ENCODE measurements at places on chromosomes 16 and 17.
A peak's percentile ranks its signal among the peaks of the same experiment; 100 is the strongest.

GRCh38 chr17:6700948-6701307 is 12.2 kb downstream of the SLC13A5 start:
- no peak for DNase-seq

DNA sequence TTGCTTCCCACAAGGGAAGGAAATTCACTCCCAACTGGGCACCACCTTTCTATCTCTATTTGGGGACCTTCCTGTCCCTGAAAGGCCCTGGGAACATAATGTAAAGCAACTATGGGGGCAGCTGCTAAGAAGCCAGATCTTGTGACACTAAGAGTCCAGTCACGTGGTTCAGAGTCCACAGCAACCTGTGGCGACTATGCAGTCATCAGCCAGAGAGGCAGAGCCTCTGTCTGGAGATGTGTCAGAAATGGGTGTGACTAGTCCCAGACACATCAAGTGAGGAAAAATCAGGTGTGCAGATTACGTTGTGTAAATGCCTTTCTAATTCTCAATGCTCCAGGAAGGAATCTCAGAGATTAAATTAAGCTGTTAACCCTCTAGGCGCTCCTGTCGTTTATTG is 26.6 kb upstream of the SKAP1 start:
- DNase-seq = no peak

- no peak for DNase-seq
These were observed 6.9 kb downstream of the DEXI start for GRCh38 chr16:10935226-10935915.

DNA sequence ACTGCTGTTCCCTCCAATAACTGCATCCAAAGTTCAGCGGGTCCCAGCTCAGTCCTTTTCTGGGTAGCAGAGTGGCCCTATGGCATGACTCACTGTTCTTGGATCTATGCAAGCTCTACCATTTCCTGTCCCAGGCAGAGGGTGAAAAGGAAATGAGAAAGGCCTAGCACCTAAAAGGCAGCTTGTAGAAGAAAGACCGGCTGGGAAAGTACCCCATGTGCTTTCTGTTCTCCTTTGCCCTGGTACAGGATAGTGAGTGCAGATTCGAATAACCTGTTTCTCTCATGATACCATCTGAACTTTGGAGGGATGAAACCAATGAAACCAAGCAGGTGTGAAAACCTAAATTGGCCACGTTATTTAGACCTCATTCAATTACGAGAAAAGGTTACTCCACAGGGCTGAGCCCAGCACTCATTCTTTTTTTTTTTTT is 12.7 kb upstream of the HASPIN start:
- DNase-seq = peak; percentile 43

DNA sequence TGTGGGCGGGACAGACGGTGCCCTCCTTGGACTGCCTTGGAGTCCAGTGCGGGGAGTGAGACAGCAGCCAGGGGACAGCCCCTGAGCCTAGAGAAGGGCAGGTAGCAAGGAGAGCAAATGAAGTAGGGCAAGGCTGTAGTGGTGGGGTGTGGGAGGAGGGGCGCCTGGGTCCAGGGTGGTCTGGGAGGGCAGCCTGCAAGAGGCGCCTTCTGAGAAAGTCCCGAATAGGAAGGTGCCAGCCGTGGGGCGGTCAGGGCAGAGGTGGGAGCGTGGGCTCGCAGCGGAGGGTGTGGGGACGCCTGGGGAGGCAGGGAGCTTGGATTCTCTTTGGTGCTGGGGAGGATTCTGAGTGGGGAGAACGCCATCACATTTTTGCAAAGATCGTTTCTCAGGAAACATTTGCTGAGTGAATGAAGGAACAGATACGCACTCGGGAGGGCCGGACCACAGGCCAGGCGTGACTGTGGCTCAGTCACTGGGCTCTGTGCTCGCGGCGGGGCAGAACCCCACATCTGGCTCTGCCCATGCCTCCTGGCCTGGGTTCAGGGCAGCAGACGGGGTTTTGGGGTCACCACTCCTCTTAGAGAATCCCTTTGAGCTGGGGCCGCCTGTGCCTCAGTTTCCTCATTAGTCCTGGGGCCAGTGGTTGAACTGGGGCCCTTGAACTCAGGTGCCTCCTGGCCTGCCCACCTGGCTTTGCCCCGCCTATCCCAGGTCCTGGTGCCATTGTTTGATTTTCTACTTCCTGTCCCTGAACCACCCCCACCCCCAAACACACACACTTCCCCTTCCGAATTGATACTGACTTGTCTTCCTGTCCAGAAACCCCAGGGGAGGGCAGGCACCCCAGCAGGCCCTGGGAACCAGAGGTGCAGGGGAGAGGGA is 4.2 kb downstream of the SNN start:
- no peak for DNase-seq

GRCh38 chr17:82195675-82196672 is 16.7 kb downstream of the CCDC57 start:
- DNase-seq = no peak

- no peak for DNase-seq
These were observed 30.5 kb downstream of the SNTB2 start for GRCh38 chr16:69217433-69217832.

DNA sequence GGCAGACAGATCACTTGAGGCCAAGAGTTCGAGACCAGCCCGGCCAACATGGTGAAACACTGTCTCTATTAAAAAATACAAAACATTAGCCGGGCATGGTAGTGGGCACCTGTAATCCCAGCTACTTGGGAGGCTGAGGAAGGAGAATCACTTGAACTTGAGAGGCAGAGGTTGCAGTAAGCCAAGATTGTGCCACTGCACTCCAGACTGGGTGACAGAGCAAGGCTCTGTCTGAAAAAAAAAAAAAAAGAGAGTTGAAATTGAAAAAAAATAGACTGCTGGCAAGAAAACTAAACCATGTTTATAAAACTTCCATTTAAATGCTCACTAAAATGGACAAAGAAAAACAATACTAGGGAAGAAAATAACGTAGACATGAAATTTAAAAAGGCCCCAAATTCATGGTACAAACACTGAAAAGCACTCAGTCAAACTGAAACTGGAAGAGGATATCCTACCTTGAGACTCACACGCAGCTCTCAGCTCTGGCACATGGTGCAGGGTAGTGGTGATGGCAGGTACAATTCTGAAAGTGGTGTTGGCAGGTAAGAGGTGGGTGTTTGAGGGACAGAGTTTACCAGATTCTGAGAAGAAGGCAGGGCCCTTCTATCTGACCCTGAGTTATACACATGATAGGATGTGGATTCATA is 19.3 kb downstream of the CNTROB start:
- peak; percentile 46 for DNase-seq

DNA sequence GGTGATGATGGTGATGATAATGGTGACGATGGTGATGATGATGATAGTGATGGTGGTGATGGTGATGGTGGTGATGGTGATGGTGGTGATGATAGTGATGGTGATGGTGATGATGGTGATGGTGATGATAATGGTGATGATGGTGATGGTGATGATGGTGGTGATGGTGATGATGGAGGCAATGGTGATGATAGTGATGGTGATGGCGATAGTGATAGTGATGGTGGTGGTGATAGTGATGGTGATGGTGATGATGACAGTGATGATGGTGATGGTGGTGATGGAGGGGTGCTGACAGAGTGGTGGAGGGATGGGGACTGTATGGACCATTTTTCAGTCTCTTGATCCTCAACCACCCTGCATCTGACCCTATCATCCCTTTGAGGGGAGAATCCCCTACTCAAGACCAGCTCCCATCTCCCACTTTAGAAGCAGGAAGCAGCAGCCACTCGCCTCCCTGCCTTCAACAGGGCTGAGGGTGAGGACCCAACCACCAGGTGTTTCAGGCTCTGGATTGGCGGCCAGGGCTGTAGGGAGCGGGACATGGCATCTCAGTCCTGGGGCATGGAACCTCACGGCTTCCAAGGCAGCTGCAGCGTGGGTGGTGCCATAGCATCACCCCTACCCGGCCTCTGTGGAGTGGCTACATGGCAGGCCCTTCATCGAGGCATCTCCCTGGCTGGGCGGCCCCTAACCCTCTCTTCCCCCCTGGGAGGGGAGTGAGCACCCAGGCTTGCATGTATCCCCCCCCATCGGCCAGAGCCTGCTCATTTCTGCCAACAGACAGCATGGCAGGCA is 4.5 kb downstream of the FSCN2 start:
- DNase-seq = no peak

GRCh38 chr16:57253466-57253865 is 8.4 kb downstream of the ARL2BP start:
- no peak for DNase-seq

DNA sequence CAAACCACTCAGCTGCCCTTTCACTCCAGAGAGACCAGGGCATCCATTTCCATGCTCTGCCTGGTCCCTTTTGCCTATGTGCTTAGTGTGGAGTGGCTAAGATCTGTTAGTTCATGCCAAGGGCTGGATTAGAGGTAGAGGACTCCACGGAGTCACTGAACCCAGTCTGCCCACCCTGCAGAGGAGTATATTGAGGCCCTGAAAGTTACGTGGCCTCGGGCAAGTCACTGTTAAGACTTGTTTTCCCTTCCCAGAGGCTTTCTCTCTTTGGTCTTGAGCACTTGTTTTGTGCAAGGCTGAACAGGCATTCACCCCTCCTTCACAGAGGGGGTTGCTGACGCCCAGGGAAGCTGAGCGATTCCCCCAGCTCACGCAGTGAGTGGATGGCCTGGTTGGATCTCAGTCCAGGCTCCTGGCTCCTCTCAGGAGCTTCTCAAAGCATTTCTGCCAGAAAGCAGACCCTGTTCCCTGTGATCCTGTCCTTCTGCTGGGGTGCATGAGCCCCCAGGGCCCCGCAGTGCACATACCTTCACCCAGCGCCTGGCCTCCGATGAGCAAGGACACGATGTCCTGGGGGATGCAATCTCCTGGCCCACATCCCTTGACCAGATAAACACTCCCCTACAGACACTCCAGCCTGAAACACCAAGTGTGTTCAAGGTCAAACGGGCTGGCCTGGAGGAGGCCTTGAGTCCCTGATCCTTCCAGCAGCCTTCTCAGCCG is 153.4 kb upstream of the GSE1 start:
- no peak for DNase-seq
